ENCODE measurements at places on chromosomes 16 and 17.

GRCh38 chr17:67238991-67239390 lies 6.0 kb downstream of the HELZ start:
- no peak for DNase-seq

- DNase-seq, result peak; percentile 49
Observed at GRCh38 chr16:66961065-66961744, at the start of gene CES3. Gene CES3 (plus strand): TSS chr16:66961266. CDS start chr16:66961308, 42 bp downstream.

- no peak for DNase-seq
Observed at GRCh38 chr16:48409839-48410632, 24.8 kb upstream of the SIAH1 start.

DNA sequence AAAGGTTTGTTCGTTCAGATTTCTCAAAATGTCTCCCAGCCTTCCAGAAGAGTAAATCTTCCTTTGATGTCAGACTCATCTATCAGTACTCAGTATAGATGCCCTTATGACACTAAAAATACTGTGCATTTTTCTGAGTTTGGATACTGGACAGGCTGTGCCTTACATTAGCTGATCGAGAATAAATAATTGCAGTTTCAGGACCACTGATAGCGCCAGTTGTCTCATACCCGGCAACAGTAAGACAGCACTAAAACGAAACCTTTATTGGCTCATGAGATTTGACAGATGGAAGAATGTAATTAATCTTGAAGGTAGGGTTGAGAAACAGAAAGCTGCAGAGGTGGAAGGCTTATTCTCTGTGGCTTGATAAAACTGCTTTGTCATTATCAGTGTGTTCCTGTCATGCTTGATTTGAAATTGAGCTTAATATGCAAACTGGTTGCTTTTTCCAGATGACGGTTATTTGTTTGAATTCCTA lies 1.2 kb downstream of the ATP6V0A1 start:
- peak; percentile 23 for DNase-seq

- DNase-seq, result peak; percentile 13
Observed at GRCh38 chr17:18257268-18257981, 1.1 kb downstream of the FLII start.

- no peak for DNase-seq
Observed at GRCh38 chr17:64423881-64424280, 25.0 kb upstream of the MILR1 start.

DNA sequence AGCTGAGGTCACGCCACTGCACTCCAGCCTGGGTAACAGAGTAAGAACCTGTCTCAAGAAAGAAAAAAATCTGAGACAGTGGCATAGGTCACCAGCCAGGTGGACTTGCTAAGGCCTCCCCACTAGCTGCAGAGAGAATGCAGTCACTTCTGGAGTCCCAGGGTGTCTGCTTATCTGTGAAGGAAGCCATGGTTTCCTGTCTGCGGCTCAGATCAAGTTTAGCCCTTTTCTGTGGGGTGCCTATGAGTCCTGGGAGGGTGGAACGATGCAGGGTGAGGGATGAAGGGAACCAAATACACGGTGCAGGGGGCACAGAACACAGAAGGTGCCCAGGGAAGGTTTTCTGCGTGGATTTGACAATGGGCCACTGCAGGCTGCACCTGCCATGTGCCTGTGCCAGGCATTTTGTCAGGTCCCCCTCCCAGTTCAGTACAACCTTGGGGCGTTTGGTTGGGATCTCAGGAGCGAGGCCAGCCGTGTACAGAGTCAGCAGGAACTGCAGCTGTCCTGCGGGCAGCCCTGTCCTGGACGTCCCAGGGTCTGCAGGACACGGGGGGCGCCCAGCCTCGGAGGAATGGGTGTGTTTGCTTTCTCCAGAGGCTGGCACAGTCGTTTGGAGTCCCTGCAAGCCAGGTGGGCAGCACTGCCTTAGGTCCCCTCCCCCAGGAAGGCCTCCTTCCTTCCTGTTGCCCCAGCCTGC lies 41.8 kb downstream of the RAB11FIP4 start:
- peak; percentile 57 for DNase-seq

DNA sequence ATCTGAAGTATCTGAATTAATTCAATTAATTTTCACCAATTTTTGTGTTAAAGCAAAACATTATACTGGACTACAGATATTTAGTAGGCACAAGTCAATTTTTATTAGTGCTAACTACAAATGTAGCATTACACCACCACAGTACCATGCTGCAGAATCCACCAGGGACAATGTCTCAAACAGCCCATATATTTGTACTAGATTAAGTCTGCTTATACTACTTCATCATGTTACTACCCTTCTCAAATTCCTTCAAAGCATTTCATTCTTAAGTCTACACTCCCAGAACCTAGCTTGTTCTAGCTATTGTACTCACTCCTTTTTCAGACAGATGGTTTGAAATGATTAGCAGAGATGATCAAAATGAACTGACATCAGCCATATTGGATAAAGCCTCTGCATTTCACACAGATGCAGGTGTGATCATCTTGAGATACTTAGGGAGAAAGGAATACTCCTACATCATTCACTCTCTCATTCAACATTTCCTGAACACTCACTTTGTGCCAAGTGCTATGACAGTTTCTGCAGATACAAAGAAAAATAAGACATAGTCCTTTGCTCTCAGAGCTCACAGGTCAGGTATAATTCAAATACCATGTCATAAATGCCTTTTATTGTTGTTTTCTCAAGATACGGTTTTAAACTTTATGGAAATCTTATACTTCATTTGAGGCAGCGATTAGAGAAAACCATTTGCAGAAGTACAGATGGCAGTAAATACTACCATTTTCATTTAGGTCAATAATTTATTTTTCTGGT lies 47.7 kb downstream of the SMURF2 start:
- no peak for DNase-seq

GRCh38 chr16:24430954-24431760 lies 108.2 kb upstream of the RBBP6 start:
- no peak for DNase-seq

DNA sequence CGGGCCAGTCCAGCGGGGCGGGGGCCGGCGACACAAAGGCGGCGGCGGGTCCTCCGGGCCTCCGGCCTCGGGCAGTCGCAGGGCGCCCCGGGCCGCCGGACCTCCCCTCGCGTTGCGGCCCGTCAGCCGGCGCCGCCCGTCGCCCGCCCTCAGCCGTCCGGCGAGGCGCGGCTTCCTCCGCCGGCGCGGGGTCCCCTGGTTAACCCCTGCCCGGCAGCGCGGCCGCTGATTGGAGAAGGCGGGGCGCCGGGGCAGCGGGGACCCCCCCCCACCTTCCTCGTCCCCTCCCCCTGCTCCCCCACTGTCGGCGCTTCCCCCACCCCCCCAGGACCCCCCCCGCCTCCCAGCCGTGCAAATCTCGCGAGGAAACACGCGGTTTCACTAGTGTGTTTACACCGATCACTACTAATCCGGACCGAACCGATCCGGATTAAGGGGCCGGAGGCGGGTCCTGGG lies at the start of gene TLK2:
TLK2 (plus strand) TSS at position 402 of the 456 bp plus-strand sequence. CDS start 2,301 bp downstream, outside the sequence.
- peak; percentile 83 for DNase-seq

DNA sequence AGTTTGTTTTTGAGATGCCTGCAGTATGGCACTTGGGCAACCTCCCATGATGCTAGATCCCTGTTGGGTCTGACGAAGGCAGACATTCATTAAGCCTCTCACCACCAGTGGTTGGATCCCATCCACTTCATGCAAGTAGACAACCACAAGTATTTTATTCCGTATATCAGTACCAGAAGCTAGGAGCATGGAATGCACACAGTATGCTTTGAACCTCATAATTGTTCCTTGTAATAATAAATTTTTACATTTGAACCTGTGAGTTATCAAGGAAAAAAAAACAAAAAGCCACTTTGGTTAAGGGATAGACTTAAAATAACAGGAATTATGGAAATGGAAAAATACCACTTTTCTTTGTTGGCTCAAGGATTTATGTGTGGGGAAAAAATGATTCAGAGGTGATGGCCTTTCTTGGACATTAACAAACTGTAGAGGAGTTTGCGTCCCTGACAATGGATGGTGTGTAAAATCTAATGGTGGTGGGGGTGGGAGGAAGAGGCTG lies 107.1 kb upstream of the KCNJ16 start:
- DNase-seq, result no peak

- DNase-seq, result no peak
Observed at GRCh38 chr17:44623070-44623725, 33.1 kb upstream of the MEIOC start.

DNA sequence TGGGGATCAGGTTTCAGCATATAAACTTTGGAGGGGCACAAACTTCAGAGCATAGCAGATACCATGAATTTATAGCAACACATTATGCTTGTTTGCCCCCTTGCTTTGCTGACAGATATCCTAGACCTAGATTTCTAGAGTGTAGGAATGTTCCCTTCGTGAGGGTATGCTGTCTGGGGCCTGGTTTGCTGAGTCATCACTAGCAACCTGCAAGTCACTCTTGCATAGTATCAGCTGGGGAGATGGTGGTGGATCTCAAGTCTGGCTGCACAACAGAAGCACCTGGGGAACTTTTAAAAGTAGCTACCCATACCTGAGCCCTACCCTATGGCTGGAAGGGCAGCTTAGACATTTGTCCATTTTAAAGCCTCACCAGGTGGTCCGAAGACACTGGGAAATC lies 22.3 kb upstream of the HSBP1 start:
- DNase-seq, result no peak

GRCh38 chr16:8098947-8099512 lies 491.3 kb downstream of the TMEM114 start:
- DNase-seq, result no peak

- no peak for DNase-seq
Observed at GRCh38 chr17:63816669-63817068, 10.6 kb upstream of the PSMC5 start.

DNA sequence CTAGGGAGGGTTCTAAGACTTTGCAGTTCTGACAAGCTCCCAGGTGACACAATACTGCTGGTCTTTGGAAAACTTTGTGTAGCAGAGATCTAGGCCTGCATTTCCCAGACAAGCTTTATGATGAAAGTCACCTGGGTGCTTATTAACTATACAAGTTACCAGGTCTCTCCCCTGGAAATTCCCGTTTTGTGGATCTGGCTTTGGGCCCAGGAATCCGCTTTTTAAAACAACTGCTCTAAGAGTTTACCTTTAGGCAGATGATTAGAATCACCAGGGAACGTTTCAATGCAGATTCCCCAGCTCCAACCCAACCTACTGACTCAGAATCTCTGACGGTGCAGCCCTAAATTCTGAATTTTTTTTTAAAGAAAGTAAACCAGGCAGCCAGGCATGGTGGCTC lies 36.3 kb downstream of the MYH3 start:
- no peak for DNase-seq

GRCh38 chr16:2915196-2915929 lies 3.6 kb downstream of the FLYWCH1 start:
- no peak for DNase-seq

DNA sequence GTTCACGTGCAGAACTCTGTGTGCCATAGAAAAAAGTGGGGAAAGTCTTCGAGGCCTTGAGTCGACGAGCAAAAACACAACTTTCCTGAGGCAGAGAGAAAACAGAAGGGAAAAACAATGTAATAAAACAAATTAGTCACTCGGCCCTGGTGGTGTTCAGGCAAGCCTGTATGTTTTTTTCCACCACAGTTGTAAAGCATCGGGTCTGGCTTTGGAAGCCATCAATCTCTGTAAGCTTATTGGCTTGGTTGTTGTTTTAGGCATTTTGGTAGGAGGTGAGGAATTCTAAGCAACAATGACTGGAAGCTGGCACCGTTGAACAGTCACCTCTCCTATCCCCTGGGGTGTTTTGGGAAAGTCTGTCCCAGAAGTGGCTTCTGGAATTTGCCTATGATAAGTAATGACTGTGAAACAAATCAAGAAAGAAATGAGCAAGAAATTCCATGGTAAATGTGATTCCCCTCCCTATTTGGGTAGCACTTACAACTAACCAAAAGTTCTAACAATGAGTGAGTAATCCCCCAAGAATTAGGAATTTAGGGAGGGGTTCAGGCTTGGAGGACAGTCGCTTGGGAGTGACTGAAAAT lies 2.8 kb downstream of the CDH13 start:
- DNase-seq, result no peak

DNA sequence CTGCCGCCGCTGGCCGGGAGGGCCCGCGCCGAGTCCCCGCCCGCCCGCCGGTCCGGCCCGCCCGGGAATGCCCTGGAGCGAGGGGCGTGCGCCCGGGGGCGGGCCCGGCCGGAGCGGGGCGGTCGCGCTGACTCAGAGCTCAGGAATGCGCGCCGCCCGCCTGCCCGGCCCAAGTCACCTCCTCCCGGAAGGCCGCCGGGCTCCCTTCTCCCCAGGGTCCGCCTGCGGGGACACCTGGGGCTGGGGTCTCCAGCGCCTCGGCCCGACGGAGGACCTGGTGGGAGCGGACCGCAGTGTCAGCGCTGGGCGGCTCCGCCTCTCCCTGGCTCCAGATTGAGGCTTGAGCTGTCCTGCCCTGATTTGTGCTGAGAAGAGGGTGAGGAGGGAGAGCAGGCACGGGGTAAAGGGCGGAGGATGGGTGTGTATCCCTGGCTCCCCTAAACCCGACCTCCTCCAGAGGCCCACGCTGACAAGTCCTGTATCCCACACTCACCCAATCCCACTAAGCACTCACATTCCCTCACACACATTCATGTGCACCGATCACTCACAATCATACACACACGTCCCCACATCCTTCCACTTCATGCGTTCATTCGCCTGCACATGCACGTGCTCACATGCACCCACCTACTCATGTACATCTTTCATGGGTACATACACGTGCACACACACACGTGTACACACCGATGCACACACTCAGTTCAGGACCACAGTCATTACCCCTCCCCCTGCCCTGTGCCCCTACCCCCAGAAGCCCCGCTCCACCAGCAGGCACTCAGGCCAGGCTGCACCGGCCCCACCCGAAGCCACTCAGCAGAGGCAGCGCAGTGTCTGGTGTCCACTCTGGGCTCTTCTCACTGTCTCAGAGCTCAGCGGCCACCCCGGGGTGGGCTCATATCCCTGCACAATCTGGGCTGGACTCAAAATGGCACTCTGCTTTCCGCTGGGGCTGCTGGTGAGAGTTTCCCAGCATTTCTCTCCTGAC lies at the start of gene RHBDF1:
RHBDF1 (minus strand) TSS at position 71 of the 988 bp plus-strand sequence. CDS start 7,616 bp downstream, outside the sequence.
- no peak for DNase-seq

DNA sequence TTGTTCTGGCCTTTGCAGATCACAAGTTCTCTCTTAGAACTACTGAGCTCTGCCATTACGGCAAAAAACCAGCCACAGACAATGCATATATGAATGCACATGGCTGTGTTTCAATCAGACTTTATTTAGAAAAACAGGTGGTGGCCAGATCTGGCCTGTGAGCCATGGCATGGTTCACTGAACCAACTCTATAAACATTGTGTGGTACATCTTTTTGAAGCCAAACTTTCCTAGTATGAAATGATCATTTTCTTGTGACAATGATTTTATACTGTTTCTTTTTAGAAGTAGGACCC lies 65.9 kb upstream of the AMZ2 start:
- DNase-seq, result no peak

- no peak for DNase-seq
Observed at GRCh38 chr17:54814371-54814770, 86.3 kb upstream of the TOM1L1 start.
